ENCODE measurements at places on chromosomes 3 and 15.

DNA sequence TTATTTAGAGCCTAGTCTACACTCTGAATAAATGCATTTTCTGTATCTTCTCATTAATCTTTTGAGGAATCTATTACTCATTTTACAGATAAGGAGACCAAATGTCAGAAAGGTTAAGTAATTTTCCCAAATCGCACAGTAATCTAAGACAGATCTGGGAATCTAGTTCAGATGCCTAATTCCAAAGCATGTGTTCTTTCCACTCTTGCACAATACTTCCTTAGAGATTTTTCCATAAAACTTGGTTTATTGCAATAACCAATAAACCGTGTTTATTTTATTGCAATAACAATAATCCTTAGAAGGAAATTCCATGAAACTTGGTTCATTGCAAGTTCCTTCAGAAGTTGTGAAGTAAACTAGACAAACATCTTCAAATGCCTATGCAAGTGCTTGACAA, 17.4 kb upstream of the COL8A1 start:
- no peak for DNase-seq

- DNase-seq: no peak
Measured at GRCh38 chr3:30644615-30645014, 38.2 kb downstream of the TGFBR2 start.

DNA sequence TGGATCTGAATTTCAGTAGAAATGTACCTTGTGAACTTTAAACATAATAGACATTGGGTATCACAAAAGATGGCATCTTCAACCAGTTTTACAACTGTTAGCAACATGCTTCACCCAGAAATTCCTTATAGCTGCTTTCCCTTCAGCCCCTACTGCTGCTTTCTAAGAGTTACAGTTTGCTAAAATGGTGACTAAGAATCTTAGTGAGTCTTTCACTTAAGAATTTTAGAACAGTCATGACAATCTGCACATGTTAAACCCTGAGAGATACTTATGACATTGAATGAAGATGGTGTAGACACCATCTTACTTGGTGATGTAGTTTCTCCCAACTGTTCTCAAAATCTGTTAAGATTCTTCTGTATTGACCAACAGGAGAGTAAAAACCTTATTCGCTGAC, 129.7 kb upstream of the UBE2E1 start:
- no peak for DNase-seq

DNA sequence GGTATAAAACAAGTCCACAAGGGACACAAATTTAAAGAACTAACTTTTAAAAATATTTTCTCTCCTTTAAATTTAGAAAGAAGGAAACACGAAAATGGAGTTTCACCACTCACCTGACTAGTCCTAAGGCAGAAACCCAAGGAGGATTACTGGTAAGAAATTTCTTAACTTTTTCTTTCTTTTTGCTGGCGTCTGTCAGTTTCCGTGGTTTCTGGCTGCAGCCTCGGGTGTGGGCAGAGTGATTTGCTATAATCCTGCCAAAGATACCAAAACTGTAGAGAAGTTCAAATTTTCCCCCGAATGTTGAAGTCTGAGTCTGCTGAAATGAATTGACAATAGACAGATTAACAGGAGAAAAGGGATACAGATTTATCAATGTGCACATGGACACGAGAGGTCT, 843.6 kb upstream of the ALCAM start:
- no peak for DNase-seq

DNA sequence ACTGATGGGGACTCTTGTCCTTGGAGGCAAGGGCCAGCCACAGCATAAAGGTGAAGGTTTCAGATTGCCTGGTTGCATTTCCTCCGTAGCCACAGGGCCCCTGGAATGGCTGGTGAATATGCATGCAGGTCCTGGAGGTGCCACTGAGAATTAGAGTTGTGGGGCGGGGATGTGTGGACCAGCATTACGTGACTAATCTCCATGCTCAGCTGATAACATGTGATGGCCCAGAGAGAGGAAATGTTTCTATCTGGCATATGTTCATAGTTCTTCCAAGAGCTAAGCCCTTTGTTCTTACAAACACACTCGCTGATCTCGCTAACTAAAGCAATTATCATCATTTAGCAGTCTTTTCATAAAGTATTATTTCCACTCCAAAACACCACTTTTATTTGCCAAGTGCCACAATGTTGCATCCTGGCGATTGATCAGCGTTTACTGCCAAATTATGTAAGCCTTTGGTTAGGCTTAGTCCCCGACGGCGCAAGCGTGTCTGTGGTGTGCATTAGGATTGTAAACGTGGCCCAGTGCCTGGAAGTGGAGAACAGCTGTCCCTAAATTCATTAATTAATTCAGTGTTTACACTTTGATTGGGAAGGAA, 55.9 kb downstream of the CGNL1 start:
- DNase-seq: peak; percentile 61

- no peak for DNase-seq
Measured at GRCh38 chr15:77855871-77856270, 221.6 kb downstream of the TBC1D2B start.

DNA sequence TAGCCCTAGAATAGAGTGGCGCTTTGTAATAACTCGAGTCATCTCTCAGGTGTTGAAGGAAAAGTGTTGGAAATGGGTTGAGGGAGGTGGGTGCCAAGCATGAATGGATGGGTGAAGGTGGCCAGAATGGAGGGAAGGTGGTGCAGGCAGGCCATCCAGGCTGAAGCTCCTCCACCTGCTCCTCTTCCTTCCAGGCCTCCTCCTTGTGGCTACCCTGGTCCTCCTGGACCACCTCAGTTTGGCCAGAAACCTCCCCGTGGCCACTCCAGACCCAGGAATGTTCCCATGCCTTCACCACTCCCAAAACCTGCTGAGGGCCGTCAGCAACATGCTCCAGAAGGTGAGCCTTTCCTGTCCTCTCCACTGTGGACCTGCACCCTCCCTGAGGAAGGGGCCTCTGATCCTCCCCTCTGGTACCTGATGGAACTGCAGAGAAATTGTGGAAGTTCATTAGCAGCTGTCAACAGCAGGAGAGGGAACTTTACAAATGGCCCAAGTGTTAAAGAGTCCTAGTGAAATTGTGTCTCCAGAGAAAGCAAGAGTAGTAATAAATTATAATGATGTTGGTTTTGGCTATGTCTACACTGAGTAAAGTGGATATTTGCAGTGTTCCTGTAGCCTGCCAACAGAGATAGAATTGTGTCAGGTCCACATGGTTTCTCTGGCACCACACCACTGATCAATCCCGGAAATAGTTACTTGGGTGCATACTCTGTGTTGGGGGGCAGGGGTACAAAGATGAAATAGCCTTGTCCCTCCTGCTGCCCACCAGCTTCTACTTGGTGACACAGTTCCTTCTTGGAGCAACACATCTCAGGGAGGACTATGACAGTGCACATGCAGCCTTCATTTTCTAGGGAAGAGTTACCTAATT, 1.6 kb downstream of the IL12A start:
- DNase-seq: no peak

- DNase-seq: no peak
Measured at GRCh38 chr15:79299126-79299840, 11.6 kb upstream of the TMED3 start.
